ENCODE measurements at places on chromosomes 2 and 18. TPM values are rescaled to one million over a fixed set of nuclear protein-coding genes. Genes with fewer than 3 reads are reported as not detected.

- no peak for DNase-seq
Observed at GRCh38 chr2:112493858-112494648, 12.1 kb downstream of the TTL start.

GRCh38 chr2:56191617-56192016 lies 7.8 kb downstream of the CCDC85A start:
- no peak for DNase-seq

Gene RPRM
- 15.5 TPM for total RNA-seq

DNA sequence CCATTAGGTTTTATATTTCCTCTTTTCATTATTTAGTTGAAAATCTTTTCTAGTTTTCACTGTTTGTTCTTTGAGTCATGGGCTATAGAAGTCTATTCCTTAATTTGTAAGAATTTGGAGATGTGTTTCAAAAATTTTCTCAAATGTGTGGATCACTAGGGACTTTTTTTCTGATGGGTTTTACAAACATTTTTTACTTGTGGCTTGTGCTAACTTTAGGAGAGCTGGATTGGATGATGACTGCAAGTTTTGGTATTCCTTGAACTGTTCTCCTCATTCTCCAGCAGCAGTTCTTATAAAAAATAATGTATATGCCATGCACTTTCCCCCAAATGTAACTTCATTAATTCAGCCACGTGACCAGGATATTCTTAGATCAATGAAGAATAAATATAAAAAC lies 94.7 kb upstream of the CWC22 start:
- no peak for DNase-seq

Gene TPO
- not detected for total RNA-seq

DNA sequence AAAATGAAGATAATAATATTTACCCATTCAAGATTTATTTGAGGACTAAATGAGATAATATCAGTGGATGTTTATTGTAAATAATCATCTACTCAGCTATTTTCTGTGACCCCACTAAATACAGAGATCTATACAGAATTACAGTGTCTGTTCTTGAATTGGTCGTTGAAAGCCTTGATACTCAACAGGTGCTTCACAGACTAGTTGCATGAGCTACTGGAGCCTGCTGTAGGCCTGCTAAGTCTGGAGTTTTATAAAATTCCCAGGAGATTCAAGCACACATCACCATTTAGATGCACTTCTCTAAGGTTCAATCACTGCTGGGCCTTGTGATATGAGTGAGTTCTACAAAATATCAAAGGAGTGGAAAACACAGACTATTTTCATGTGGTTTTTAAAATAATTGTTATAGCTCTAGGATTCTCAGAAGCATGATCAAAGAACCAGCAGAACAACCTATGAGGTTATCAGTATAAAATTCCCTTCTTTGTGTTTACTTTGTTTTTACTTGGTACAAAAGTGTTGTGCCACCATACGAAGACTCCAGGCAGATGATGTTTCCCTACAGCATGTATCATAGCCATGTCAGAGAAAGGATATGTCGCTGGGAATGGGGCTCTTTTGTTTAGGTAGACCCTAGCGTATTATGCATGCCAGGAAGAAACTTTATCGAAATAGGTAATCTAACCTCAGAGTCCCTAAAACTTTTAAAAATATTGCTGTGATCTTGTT lies 7.1 kb downstream of the SULT1C4 start:
- DNase-seq = no peak

Gene LGALSL
- 20.0 TPM for total RNA-seq

DNA sequence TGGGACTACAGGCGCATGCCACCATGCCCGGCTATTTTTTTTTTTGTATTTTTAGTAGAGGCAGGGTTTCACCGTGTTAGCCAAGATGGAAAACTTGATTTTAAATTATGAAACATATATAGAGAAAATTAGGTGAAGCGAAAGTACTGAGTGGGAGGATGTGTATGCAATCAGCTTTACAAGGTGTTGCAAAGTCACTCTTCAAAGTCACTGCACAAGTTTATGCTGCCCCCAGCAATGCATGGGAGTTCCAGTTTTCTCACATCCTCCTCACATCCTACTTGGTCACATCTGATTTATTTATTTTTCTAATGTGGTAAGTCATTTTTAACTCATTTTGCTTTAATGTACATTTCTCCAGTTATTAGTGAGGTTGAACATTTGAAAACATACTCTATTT lies 49.2 kb upstream of the CHN1 start:
- DNase-seq = no peak

GRCh38 chr2:181656450-181657291 lies at the start of gene CERKL:
CERKL (minus strand) TSS chr2:181657105; CDS start chr2:181657006, 99 bp downstream.
- DNase-seq = no peak

DNA sequence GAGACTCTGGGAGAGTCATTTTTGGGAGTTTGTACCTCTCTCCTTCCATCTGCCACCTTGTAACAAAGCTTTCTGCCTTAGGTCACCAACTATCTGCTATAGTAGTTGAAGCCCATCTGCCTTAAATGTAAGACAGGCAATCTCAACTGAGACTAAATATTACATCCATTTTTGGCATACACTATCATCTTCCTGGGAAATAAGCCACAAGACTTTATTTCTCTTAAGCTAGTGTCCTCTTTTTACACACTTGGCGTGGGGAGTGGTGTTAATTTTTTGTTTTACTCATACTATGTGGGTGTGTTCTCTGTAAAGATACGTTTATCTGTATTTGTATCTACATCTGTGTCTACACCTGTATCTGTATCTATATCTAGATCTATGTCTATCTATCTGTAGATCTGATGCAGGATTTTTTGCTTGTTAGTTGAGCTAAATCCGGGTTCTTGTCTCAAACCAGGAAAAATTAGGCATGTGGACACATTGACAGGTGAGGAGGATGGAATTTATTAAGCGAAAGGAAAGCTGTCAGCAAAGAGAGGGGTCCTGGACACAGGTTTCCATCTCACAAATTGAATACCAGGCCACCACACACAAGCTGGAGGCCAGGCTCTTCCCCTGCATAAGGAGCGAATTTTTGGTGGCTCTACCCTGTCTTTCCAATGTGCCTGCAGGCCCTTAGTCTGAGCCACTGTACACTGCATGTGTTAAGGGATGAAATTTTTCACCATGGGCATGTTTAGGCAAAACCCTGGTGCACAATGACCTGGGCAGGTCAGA lies 64.8 kb upstream of the RND3 start:
- no peak for DNase-seq

DNA sequence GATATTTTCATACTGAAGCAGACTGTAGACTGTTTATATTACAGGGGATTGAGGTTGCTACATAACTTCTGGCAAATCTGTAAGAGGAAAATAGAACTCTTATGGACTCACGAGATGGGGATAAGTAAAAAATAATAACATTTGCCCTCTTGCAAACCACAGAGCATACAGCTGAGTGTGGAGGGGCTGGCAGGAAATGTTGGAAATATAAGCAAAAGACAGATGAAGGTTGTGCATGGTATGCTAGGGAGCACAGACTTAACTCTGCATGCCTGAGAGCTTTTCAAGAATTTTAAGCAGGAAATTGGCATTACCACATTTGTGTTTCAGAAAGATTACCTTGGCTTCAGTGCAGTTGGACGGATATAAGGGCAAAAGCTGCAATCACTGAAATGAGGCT lies 411.1 kb downstream of the RAD51AP2 start:
- DNase-seq = no peak

- DNase-seq = no peak
Observed at GRCh38 chr2:27716301-27717069, 52.8 kb downstream of the SLC4A1AP start.

Gene DIPK1C
- not detected for total RNA-seq

Gene REG3A
- not detected for total RNA-seq

Gene CFAP53
- 0.65 TPM for total RNA-seq

Gene PRSS56
- total RNA-seq = 0.09 TPM

GRCh38 chr2:240759459-240759858 lies 60.6 kb downstream of the KIF1A start:
- DNase-seq = no peak

GRCh38 chr2:106546391-106546990 lies 59.3 kb downstream of the CD8B2 start:
- DNase-seq = no peak

DNA sequence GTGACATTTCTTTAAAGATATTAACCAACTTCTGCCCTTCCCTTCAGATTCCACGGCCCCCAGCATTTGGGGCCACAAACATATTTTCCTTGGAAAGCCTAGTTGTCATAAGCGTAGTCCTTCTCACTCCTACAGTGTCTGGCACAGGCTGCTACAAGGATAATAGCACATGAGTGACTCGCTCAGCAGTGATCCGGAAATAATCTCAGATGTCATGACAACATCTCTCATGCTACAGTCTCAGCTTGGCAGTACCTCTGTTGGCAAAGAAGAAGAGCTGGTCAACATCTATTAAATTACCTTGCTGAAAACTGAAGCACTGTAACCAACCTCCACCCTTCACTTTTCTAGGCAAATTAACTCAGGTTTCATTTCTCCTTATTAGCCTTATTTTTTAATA lies 351.7 kb downstream of the RAD51AP2 start:
- no peak for DNase-seq

Gene AFF3
- total RNA-seq = 14.4 TPM

Gene AGXT
- not detected for total RNA-seq

GRCh38 chr2:31079665-31080064 lies 58.6 kb downstream of the GALNT14 start:
- DNase-seq = no peak

- DNase-seq = no peak
Observed at GRCh38 chr2:193793914-193794313, 1599.2 kb upstream of the TMEFF2 start.

- no peak for DNase-seq
Observed at GRCh38 chr2:191800874-191801273, 46.0 kb downstream of the CAVIN2 start.

Gene SCLY
- 20.4 TPM for total RNA-seq

- no peak for DNase-seq
Observed at GRCh38 chr2:133485868-133486267, 82.4 kb downstream of the NCKAP5 start.

- DNase-seq = no peak
Observed at GRCh38 chr2:67451086-67451832, 54.1 kb downstream of the ETAA1 start.

DNA sequence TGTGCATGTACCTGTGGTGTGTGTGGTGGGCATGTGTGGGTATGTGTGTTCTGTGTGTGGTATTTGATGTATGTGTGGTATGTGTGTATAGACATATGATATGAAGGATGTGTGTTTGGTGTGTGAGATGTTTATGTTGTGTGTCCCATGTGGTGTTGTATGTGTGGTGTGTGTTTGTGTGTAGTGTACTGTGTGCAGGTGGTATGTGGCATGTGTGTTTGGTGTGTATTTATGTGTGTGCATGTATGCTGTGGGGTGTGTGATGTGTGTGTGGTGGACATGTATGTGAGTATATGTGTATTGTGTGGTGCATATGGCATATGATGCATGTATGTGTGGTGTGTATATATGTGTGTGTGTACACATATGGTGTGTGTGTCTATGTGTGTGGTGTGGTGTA lies 718.8 kb upstream of the SOX11 start:
- no peak for DNase-seq

DNA sequence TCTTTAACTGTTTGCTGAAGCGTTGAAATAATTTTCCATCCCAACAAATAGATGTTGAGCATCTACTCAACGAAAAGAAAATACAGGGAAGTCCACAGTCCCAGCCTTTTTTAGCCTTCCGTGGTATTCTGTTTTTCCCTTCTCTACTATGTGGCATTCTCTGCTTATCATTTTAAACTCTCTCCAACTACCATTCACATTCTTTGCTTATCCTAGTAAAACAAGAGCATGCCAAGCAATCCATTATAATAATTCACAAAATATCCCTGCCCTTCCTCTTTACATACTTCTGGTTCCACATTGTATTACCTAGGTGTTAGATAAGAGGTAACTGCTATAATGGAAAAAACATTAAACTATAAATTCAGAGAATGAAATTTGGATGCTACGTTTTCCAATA lies 1.6 kb upstream of the SESTD1 start:
- DNase-seq = no peak

DNA sequence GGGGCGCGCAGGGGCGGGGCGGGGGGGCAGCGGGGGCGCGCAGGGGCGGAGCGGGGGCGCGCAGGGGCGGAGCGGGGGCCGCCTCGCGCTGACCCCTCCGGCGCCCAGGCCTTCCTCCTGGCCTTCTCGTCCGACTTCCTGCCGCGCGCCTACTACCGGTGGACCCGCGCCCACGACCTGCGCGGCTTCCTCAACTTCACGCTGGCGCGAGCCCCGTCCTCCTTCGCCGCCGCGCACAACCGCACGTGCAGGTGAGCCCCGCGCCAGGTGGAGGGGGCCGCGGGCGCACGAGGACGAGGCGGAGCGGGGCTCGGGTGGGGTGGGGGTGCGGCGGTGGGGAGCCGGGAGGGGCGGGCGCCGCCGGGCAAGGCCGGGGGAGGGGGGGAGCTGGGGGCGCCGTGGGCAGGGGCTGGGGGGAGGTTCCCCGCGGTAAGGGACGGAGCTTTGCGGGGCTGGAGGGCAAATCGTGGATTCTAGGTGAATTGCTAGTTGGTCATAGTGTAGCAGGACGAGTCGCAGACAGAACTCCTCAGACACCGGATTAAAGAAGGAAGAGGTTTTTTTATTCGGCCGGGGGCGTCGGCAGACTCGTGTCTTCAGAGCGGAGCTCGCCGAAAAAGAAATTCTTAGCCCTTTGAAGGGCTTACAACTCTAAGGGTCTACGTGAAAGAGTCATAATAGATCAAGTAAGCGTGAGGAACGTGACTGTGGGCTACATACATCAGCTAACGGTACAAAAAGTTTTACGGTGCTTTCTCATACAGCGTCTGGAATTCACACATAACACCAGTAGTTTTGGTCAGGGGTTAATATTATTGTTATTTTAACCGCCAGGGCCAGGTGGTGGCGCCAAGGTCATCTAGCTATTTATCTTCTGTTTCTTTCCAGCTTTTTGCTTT lies 29.9 kb downstream of the ANO7 start:
- DNase-seq = peak; percentile 53

DNA sequence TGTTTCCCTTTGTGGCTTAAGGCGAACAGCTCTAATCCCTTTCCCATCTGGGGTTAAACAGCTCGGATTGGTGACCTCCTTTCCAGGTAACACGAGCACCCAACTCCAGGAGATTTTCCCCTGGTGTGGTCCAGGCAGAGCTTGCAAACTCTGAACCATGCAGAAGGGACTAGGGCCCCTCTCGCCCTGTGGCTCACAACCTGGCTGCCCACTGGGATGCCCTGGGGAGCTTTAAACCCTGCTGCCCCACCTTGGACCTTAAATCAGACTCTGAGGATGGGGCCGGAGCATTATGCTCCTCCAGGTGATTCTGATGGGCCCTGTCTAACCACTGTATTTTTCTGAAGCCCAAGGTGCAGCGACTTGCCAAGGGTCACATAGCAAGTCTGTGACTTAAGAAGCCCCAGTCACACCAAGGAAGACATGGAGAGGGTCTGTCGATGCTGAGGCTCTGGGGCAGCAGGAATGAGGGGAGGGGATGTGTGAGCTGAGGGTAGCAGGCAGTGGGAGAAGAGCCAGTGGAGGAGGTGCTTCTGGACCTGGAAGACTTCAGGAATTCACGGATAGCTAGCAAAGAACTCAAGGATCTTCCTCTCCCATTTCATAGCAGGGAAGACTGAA lies 5.9 kb downstream of the ARID5A start:
- DNase-seq = no peak

Gene DSEL
- total RNA-seq = 6.4 TPM

GRCh38 chr2:131400849-131401248 lies 36.9 kb upstream of the RAB6D start:
- no peak for DNase-seq

Gene CAD
- total RNA-seq = 82.5 TPM

- DNase-seq = no peak
Observed at GRCh38 chr18:8699948-8700347, 5.4 kb upstream of the MTCL1 start.

Gene RAPGEF4
- 24.7 TPM for total RNA-seq

Gene STARD6
- total RNA-seq = not detected
